ENCODE measurements at places on chromosomes 12 and 14.

DNA sequence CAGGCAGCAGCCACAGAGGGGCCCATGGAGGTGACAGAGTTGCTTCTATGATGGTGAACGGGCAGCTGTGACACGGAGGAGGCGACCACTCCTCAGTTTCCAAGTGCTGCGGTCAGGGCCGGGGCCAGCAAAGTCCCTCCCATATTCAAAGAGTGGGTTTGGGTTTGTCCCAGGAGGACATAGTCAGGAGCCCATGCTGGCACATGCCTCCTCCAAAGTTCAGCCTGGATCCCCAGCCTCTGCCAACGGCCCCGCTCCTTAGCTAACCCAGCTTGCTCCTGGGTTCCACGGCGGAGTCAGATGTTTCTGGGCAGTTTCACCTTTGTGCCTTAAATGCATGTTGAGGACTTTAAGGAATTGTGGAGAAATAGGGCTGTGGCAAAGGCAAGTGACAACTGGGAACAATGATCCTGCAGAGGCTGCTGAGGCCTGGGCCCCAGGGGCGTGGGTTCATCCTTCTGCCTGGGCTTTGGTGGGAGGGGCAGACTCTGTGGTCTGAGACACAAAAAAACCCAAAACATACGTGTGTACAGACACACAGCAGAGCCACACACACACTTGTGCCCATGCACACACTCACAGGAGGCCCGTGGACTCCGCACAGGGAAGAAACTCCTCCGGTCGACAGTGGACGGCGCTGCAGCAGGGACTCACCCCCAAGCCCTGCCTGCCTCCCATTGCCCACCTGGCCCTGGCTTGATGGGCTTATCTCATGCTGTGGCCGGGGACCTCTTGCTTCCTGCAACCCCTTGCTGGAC is 399.4 kb downstream of the TMEM121 start:
- no peak for DNase-seq

GRCh38 chr12:98048326-98048725 is 467.1 kb upstream of the TMPO start:
- no peak for DNase-seq

DNA sequence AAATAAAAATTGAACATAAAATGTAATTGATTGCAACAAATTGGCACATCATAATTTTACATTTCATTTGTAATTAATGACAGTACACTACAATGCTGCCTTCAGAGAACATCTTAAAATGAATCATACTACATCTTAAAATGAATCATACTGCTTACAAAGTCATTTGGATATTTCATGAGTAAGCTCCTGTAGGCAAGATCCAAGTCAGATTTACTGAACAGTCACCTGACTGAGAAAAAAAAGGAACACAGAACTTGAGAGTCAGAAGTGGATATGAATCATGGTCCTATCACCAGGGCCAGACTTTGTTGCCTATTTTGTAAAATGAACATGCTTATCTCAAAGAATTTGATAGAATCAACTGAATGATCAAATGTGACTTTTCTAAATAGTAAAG is 32.7 kb upstream of the FBLN5 start:
- no peak for DNase-seq

DNA sequence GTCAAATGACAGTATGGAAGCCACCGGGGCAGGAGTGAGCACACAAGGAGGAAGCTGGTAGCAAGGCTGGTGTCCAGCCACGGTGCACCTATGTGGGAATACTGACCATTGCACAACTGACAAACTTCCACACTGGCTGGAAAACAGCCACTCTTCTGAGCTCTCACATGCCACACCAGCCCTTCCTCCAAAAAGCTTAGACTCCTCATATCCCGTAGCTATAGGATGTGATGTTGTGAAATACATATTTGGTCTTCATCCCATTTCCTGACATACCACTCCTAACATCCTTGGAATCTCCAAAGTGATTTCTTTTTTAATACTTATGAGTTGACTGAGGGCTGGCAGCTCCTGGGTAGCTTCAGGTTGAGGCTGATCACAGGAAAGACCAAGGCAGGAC is 103.6 kb downstream of the NTF3 start:
- DNase-seq, result no peak

DNA sequence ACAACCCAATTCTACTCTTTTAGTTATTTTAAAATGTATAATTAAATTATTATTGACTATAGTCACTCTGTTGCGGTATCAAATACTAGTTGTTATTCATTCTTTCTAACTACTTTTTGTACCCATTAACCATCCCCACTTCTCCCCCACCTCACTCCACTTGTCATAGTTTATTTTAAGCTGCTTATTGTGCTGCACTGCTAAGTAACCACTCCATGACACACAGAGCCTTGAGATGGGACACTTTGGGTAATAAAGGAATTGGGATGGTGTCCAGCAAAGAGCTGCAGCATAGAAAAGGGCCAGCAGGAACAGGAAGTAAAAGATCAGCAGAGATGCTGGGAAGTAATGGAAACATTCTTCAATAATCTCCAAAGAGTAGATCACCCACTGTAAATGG is 123.0 kb downstream of the RPS29 start:
- DNase-seq, result no peak

- no peak for DNase-seq
Observed at GRCh38 chr14:24438223-24439097, 4.1 kb downstream of the SDR39U1 start.

DNA sequence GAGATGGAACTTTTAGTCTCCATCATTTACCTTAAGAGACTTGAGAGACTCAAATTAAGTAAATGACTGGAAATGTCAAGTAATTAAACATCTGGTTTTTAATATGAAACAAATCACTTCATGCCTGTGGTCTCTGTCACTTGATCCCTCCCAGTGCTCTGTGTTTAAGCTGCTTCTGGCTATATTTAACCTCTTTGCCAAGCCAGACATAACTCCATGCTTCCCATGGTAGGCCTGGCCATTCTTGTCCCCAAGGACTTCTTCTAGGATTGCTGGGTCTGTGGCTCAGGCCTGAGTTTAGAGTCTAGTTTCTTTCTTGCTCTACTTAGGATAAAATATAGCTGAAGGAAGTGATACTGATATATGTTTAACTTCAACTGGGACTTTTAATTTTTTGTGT is 1013.6 kb downstream of the FLRT2 start:
- DNase-seq, result no peak

- DNase-seq, result peak; percentile 15
Observed at GRCh38 chr14:75310295-75311111, 31.9 kb downstream of the FOS start.

GRCh38 chr14:65373671-65374039 is 38.9 kb upstream of the FUT8 start:
- no peak for DNase-seq

GRCh38 chr14:27917896-27918295 is 848.7 kb upstream of the FOXG1 start:
- no peak for DNase-seq

- DNase-seq, result no peak
Observed at GRCh38 chr12:47087088-47087688, 7.4 kb upstream of the AMIGO2 start.

- no peak for DNase-seq
Observed at GRCh38 chr14:101083564-101084435, 180.3 kb upstream of the RTL1 start.

DNA sequence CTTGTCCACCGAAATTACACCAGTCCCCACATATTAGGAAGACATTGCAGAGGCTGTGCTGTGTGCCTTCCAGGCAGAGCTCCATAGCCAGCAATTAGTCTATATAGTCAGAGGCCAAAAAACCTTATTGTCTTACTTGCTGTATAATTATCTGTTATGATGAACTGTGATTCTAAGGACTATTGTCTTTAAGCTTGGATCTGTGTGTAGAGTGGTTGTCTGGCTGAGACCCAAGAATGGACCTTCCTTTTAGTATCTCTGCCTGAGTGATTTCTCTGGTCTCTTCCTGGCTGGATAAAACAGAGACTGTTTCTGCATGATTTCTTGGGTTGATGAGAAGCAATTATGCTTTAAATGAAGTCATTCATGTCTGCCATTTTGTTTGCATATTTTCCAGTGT is 465.3 kb downstream of the PRKD1 start:
- no peak for DNase-seq

GRCh38 chr12:1367331-1368291 is 226.8 kb downstream of the FBXL14 start:
- no peak for DNase-seq

DNA sequence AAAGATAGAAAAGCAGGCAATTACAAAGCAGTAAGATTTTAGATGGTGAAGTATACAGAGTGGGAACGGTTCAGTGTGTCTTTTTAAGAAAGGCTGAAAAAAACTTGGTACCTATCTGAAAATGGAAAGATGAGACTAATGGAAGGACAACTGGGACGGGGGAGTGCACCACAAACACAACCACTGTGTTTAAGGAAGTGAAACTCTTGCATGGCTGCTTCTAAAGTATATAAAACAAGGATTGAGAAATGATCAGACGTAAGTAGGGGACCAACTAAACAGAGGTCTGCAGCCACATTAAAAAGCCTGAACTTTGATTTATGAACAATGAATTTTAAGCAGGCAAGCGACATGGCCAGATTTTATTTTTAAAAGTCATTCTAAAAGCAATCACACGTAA is 328.6 kb downstream of the MDGA2 start:
- no peak for DNase-seq

GRCh38 chr14:100658181-100658886 is 68.4 kb upstream of the DLK1 start:
- no peak for DNase-seq

- no peak for DNase-seq
Observed at GRCh38 chr14:100824091-100824551, 1.8 kb upstream of the MEG3 start.

DNA sequence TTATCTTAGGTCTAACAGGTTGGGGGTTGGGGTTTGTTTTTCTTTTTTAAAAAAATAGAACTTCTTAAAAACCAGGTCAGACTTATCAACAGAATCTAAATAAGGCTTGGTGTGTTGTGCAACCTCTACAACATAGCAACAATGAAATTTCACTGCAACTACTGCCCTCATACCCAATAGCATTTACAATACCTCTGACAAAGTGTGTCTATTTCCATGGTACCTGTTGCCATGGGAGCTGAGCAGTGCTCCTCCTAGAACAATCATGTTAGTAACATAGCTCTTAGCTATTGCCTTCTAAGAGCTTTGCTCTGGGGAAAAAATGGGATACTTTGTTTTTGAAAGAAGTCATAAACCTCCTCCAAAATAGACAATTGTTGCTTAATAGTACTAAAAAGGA is 103.3 kb upstream of the CCDC175 start:
- DNase-seq, result no peak

GRCh38 chr12:39123580-39124253 is 218.3 kb upstream of the CPNE8 start:
- DNase-seq, result no peak

DNA sequence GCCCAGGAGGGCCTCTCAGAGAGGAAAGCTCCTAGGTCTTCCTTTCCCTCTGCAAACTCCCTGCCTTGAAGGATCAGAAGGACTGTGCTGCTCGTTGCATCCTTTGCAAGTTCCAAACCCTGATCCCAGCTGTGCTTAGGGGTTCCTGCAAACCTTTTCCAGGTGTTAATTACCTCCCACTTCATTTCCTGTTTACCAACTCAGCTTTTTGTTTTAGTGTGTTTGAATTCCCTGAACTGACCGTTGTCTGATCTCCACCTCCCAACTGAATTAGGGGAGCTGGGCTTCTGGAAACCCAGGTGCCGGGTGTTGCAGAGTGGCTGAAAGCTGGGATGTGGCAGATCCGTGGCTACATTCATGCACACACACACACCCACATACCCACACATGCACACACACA is 20.6 kb upstream of the BDKRB1 start:
- DNase-seq, result no peak

DNA sequence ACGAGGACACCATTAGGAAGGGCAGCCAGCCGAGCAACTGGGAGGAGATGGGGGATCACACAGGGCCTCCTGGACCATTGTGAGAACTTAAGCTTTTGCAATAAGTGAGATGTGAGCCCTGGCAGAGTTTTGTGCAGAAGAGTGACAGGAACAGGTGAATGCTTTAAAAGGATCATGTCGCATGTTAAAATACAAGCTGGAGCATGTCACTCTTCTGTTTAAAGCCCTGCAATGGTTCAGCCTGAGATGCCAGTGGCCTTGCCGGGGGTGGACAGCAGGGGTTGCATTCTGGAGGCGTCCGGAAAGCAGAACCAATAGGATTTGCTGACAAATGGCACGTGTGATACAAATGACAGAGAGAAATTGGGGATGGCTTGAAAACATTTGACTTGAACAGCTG is 137.5 kb upstream of the RFLNA start:
- DNase-seq, result no peak

- no peak for DNase-seq
Observed at GRCh38 chr14:33948145-33948868, 2.6 kb downstream of the EGLN3 start.

DNA sequence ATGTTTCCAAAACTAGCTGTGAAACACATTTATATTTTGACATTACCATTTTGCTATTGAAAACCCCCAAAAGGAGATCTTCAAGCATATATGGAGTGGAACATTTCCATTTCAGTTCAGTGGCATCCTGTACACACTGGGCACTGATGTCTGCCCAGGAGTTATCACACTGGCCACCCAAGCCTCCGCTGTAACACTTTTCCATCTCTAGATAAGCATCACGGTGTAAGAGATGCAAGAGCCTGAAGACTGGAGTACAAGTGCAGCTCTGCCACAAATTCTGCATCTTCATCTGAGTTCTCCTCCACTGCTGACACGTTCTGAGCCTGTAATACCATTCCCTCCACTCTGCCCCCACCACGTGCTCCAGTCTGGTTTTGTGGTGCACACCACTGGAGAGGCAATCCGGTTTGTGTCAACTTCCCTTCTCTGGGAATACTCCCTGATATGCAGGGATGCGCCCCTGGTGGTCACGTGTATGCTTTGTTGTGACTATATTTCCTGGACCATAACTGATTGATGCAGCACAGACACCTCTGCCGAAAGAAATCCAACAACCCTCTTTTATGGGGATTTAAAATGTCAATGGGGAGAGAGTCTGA is 12.7 kb downstream of the SPTLC2 start:
- no peak for DNase-seq

DNA sequence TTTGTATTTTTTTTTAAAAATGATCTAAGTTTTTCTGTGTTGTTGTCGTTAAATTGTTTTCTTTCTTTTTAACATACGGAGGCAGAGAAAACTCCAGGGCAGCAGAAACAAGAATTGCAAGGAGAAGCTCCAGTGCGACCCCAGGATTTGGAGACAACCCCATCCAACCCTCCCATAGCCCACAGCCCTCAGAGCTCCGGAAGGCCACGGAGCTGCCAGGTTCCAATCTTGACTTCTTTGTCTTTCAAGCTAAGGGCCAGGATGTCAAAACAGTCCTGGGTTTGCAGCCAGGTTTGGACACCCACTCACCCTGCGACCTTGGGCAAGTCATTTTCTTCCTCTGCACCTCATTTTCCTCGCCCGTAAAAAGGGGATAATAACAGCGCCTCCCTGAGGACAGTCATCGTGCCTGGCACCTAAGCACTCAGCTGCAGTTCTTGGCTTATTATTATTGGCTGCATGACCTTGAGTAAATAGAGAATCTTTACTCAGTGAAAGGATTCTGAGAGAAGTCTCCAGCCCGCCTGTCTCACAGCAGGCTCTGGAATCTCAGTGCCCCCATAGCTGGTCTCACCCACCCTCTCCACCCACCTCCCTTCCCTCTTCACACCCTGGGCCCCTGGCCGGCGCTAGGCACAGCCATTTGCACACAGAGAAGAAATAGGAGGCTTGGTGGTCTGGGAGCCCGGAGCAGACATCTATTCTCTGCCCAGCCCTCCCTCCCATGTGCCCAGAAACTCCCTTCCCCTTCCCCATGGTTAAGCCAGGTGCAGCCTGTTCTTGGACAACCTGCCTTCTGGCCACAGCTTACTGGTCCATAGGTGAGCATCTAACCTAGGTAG is 79.4 kb upstream of the BCL11B start:
- DNase-seq, result no peak
